Stimulated activated CD8-positive, alpha-beta memory T cell treated with anti-CD3 and anti-CD28 coated beads, Interleukin-7, amount 100 ng/mL, for 48 hours (primary cell): ENCODE measurements at places on chromosomes 1 and 21.

DNA sequence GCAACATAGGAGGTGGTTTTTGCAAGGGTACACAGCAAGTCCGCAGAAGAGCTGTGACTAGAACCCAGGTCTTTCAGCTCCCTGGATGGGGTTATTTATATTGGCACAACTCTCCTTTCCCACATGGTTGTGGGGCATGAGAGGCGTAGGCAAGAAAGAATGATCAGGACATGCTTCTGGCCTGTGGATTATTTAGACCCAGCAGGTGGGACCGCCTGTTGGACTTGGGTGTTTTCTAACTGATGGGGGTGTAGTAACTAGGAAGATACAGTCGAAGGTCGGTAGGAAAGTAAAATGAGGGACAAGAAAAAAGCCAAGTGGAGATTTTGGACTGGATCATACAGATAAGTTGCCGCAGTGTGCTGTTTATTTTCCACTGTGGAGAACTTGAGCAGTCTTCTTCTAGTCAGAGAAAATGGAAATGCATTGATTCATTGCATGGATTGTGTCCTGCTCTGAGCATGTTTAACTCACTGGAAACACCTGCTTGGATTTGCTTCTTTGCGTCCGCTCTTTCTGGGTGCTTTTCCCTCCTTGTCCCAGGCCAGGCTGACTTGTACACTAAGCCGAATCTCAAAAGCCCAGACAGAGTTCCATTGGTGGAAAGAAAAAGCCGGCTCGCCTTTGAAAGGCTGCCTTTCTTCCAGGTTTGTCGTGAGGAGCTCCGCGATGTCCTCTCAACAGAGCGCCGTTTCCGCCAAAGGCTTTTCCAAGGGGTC is 592 bp downstream of the CRCT1 start:
- DNase-seq = no peak

DNA sequence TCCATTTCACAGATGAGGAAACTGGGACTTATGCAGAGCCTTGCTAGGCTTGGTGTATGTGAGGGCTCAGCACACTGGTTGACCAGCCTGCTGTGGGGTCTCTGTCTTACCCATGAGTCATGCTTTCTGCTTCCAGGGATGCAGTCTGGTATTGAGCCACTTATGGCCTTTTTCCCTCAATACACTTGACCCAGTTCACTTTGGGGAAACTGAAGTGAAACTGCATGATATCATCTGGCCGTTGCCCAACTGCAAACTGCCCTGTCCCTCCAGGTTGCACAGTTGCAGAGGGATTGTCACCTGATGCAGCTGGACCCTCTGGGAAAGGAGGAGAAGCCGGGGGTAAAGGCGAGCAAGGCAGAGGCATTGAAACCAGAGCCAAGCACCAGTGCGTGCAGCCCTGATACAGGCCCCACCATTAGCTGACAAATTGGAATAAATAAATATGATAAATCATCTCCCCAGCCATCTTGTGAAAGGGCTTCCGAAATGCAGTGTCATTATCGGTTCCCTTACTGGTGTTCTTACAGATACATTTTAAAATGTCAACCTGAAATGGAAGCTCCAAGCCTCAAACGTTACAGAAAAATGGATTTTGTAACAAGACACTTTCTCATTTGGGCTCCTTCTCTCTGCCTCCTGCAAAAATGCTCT is 39.3 kb upstream of the DUSP10 start:
- DNase-seq = no peak

DNA sequence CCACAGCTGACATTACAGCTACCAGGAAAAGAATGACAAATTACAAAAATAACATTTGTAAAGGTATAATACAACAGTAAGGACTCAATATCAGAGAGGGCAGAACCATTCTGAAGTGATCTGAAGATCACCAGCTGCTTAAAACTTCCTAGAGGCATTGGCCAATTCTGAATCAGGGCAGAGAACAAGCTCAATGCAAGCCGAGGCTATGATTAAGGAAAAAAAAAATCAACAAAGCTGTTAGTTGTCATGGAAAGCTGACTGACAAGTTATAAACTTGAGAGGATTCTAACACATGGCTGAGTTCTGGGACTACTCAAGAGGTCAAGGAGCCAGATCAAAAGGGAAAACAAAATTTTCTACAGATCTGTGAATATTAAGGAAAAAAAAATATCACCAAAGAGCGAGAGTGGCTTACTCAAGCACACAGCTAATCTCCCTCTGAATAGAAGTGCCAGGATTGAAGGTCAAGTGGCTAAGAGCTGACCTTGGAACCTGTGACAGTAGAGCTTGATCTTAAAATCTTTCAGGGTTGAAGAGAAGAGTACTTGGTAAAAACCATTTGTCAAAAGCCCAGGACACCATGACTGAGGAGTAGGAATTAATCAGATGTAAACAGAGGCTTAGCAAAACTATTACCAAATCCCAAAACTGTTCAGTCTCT is 383.4 kb downstream of the USP25 start:
- no peak for DNase-seq

GRCh38 chr1:89566761-89567174 is 42.1 kb downstream of the LRRC8B start:
- no peak for DNase-seq

DNA sequence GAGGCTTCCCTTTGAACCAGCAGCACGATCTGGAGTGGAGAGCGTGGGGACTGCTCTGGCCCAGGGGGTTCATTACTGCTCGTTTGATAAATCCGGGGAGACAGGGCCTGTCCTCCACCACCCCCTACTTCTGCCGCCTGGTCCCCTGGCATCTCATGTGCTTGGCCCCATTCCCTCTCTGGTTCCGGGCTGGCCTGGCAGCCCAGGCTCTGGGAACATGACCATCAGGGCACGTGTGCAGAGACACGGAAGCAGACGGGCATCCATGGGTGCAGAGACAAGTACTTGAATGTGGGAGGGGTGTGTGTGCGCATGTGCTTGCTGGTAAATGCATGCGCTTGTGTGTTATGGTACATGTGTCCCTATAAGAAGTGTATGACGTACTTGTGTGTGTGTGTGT is 75.5 kb downstream of the KIRREL1 start:
- DNase-seq = no peak

DNA sequence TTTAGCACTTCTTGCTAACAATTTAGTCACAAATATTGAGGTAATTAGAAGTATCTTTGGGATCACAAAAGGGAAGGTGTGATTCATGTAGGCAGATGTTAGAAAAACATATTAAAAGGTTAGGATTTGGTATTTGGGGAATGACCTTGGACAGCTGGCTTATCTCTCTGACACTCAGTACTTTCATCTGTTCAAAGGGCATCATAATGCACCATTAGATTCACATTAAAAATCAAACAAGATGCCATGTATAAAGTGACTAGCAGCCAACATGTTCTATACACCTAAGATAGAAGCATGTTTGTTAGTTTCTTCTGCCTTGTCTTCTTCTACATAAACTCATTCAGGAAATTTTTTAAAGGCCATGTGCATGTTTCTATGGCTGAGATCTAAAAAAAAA is 56.5 kb upstream of the ESRRG start:
- no peak for DNase-seq

- no peak for DNase-seq
Observed at GRCh38 chr1:231694465-231695077, 68.0 kb downstream of the DISC1 start.

DNA sequence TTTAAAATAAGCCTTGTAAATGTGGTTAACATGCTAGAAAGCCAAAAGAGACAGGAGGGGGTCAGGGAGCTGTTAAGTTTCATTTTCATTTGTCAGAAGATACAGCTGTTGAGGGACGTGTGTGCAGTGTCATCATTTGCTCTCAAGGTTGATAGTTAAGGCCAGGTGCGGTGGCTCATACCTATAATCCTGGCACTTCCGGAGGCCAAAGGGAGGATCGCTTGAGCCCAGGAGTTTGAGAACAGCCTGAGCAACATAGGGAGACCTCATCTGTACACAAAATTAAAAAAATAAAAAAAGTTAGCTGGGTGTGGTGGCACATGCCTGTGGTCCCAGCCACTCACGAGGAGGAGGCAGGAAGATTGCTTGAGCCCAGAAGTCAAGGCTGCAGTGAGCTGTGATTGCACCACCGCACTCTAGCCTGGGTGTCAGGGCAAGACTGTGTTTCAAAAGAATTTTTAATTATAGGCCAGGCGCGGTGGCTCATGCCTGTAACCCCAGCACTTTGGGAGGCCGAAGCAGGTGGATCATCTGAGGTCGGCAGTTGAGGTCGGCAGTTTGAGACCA is 22.7 kb downstream of the ZBTB8OS start:
- DNase-seq = no peak

GRCh38 chr1:178871551-178872320 is 859 bp upstream of the ANGPTL1 start:
- no peak for DNase-seq

DNA sequence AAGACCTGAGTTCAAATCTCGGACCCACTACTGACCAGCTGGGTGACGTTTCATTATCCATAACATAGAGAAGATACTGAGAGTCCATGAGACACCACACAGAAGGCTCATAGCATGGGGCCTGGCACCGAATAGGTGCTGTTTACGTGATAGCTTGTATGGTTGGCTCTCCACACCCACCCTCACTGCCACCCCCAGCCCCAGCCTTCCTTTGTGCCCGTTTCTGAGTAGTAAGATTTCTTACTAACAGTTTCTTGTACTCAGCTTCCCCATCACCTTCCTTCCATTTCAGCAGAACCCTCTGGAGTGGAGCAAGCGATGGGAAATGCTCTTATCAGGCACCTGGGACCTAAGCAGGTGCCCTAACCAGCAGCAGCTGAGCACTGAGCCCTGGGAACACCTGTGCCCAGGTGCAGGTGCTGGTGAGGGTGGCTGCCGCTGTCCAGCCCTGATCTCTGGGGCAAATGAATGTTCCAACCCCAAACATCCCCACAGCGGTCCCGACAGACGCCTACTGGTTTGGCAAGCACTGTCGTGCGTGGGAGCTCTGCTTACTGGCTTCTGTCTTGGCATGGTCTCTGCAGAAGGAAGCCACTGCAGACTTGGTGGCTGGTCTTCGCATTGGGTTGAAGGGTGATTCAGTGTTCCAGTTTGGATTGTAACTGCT is 225.4 kb downstream of the CAMTA1 start:
- DNase-seq = no peak

GRCh38 chr21:39630191-39630591 is 17.5 kb downstream of the B3GALT5 start:
- DNase-seq = no peak

- no peak for DNase-seq
Observed at GRCh38 chr1:153384958-153385580, 5.8 kb downstream of the S100A8 start.

- peak; percentile 34 for DNase-seq
Observed at GRCh38 chr1:109248797-109249629, at the start of gene CELSR2. Gene CELSR2, plus strand, starts transcription at chr1:109249539. Its CDS starts 541 bp downstream, at chr1:109250080.

DNA sequence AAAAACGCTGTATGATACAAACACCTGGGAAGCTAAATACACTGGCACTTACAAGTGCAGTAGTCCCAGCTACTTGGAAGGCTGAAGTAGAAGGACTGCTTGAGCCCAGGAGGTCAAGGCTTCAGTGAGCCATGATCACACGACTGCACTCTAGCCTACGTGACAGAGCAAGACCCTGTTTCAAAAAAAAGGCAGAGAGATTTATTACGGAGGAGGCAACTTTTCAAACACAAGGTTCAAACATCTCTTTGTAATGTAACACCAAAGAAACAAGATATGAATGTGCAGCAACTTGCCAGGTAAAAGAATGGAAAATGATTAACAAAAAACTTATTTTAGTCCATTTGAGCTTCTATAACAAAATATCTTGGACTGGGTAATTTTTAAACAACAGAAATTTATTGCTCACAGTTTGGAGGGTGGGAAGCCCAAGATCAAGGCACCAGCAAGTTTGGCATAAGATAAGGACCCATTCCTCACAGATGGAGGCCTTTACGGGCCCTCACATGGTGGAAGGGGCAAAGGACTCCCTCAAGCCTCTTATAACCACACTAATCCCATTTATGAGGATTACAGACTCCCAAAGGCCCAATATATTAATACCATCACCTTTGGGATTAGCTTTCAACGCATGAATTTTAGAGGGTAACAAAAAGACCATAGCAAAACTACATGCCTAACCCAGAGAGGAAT is 73.3 kb downstream of the EVI5 start:
- no peak for DNase-seq

DNA sequence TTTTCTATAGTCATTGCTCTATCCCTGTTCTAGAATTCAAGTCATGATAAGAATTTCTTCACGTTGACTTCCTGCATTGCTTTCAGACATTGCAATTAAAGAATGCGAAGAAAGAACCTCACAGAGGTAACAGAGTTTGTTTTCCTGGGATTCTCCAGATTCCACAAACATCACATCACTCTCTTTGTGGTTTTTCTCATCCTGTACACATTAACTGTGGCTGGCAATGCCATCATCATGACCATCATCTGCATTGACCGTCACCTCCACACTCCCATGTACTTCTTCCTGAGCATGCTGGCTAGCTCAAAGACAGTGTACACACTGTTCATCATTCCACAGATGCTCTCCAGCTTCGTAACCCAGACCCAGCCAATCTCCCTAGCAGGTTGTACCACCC is 10.6 kb downstream of the APCS start:
- DNase-seq = no peak

- no peak for DNase-seq
Observed at GRCh38 chr1:230633469-230633868, 8.8 kb upstream of the COG2 start.

GRCh38 chr1:150072959-150073358 is 5.4 kb downstream of the VPS45 start:
- no peak for DNase-seq

DNA sequence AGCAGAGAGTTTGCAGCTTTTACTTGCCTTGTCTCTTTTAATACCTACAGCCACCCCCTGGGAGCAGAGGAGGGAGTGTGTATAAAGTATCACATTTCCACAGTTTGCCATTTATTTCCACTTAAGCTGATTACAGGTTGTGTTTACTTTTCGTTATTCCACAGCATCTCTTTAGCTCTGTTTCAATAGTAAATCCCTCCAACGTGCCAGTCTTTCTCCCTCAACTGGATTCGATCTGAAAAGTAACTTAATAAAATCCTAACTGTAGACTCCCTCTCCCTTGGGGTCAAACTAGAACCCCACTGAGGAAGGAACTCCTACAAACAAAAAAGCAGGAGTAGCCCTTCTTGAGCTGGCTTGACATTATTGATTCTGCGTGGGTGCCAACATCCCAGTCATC is 3.1 kb upstream of the FCGR2A start:
- no peak for DNase-seq

GRCh38 chr1:231643071-231643934 is 16.7 kb downstream of the DISC1 start:
- no peak for DNase-seq

GRCh38 chr1:93591676-93592550 is 89.7 kb downstream of the BCAR3 start:
- DNase-seq = no peak
